Cardiac muscle cell (in vitro differentiated cells and primary cell): ENCODE measurements at places on chromosomes 1 and 21. TPM values are rescaled to one million over a fixed set of nuclear protein-coding genes. Genes with fewer than 3 reads are reported as not detected.

DNA sequence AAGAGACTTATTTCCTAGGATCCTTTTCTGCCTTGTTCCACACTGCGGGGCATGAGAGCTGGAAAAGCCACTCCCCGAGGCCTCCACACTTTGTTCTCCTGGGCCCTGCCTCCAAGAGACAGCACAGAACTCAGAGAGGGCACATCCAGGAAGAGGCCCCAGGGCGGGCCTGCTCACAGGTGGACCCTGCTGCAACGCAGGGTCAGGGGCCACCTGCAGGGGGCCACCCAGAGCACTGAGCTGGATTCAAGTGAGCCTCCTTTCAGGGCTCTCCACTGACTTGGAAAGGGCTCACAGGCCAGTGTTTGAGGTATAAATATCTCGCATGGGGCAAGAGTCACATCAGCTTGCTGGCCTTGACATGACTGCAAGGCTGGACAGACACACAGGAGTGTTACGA, 4.8 kb downstream of the RGS16 start:
- no peak overlapping the region for H3K4me3 ChIP-seq
- H3K27me3 ChIP-seq = no peaks in the 10 kb centered on the region
- H3K27ac ChIP-seq = no peak overlapping the region
- peaks cover 4% of the 10 kb centered on the region for H3K4me1 ChIP-seq

TNFRSF18 gene
- not detected in 2 replicates for total RNA-seq

- H3K4me1 ChIP-seq = no peaks in the 10 kb centered on the region
- H3K36me3 ChIP-seq = no peaks in the 10 kb centered on the region
- peak; percentile 14 for DNase-seq
- peak overlapping the region; percentile 51 for H3K4me3 ChIP-seq
These were observed 1.2 kb downstream of the SH2D5 start for GRCh38 chr1:20731057-20731991.

MSH4 gene
- total RNA-seq = 0.06 and 0.11 TPM in 2 replicates

DNA sequence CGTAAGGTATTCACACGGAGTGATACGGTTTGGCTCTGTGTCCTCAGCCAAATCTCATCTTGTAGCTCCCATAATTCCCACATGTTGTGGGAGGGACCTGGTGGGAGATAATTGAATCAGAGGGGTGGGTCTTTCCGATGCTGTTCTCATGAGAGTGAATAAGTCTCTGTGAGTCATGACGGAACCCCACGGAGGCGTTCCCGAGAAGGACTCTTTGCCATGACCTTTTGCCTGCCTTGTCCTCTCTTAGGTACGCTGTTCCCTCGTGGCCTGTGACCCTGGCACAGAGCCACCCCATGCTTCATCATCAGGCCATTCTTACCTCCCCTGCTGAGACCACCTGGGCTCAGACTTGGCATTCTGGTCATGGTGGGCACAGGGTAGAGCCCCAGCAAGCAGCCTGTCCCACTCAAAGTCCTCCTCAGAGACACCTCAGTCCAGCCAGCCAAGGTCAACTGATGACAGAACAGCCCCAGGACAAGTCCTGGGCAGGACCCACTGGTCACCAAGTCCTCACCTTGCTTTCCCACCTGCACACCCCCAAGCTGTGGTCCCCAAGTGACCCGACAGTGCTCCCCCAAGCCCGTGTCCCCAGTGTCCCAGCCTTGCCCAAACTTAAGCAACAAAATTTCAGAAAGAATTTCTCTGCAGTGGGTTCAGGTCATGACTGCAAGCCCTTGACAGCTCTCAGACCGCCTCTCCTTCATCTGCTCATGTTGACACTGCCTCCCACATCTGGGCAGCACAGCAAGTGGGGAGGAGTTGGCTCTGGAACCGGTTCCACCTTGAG, 158.4 kb downstream of the ACTL8 start:
- no peak for DNase-seq
- no peaks in the 10 kb centered on the region for H3K27me3 ChIP-seq
- H3K4me3 ChIP-seq = no peak overlapping the region
- H3K27ac ChIP-seq = no peak overlapping the region

PTPRU gene
- total RNA-seq = 64.8 and 89.7 TPM in 2 replicates

- H3K27me3 ChIP-seq = no peaks in the 10 kb centered on the region
- no peak overlapping the region for H3K4me3 ChIP-seq
- H3K27ac ChIP-seq = peak overlapping the region; percentile 82
- peaks cover 16% of the 10 kb centered on the region for H3K4me1 ChIP-seq
These were observed 17.8 kb downstream of the PKNOX1 start for GRCh38 chr21:42991992-42992740.

OR2M4 gene
- total RNA-seq = not detected in 2 replicates

DNA sequence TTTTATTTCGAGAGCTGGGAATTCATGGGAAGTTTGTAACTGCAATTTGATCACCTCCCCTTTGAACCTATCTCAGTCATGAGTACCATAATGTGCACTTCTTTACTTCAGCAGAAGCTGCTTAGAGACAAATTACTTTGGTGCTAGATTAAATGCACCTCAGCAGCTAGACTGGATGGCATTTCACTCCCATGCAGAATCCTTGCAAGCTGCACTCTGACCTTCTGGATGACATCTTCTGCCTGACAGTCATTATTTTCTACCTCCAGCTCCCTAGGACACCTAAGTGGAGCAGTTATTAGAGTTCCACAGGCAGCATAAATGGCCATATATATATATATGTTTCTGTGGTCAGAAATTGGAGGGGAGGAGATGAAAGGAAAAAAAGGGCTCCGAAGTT, 366.0 kb upstream of the TMPRSS15 start:
- H3K27me3 ChIP-seq = no peaks in the 10 kb centered on the region
- no peaks in the 10 kb centered on the region for H3K36me3 ChIP-seq
- no peak overlapping the region for H3K4me3 ChIP-seq
- H3K4me1 ChIP-seq = no peaks in the 10 kb centered on the region
- no peak for DNase-seq
- H3K27ac ChIP-seq = no peak overlapping the region

- peaks cover 7% of the 10 kb centered on the region for H3K4me1 ChIP-seq
- no peaks in the 10 kb centered on the region for H3K27me3 ChIP-seq
- DNase-seq = peak; percentile 42
- peak overlapping the region; percentile 96 for H3K27ac ChIP-seq
- H3K36me3 ChIP-seq = no peaks in the 10 kb centered on the region
These were observed 556 bp downstream of the GMEB1 start for GRCh38 chr1:28668956-28669723.

GRCh38 chr1:86998280-86998679, 83.8 kb downstream of the HS2ST1 start:
- DNase-seq = no peak
- no peak overlapping the region for H3K27ac ChIP-seq
- peaks cover 30% of the 10 kb centered on the region for H3K4me1 ChIP-seq
- H3K36me3 ChIP-seq = no peaks in the 10 kb centered on the region
- H3K4me3 ChIP-seq = no peak overlapping the region

GRCh38 chr1:38498686-38499085, 360.9 kb downstream of the RRAGC start:
- H3K4me3 ChIP-seq = no peak overlapping the region
- DNase-seq = no peak
- H3K27me3 ChIP-seq = peaks cover 5% of the 10 kb centered on the region
- no peak overlapping the region for H3K27ac ChIP-seq
- H3K4me1 ChIP-seq = no peaks in the 10 kb centered on the region

DNA sequence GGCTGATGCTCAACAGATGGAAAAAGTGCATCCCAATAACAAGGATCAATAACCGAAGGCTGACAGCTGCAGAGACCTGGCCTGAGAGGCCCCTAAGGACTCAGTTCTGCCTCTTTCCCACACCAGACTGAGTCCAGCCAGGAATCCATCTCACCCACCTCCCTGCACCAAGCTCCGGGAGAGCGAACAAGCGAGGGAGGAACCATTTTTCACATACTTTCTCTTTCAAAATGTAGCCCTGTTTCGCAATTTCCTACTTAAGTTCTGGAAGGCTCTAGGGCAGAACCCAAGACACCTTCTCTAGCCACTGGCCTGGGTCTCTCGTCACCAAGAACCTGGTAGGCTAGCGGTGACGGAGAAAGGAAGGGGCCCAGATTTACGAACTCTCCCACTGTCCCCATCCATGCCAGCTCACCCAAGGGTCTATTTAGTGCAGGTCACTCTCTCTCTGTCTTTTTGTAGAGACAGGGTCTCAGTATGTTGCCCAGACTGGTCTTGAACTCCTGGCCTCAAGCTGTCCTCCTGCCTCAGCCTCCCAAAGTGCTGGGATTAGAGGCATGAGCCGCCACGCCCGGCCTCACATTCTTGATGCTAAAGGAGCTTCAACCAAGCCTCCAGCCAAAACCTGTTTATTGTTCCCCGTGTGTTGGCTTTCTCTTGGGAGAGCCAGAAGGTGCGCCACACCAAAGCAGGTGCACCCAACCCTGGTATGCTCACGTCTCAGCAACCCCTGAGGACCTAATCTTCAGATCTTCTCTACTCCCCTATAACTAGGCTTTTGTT, 10.9 kb upstream of the GNL2 start:
- no peaks in the 10 kb centered on the region for H3K4me1 ChIP-seq
- peaks cover 74% of the 10 kb centered on the region for H3K27me3 ChIP-seq
- no peak overlapping the region for H3K4me3 ChIP-seq
- H3K27ac ChIP-seq = no peak overlapping the region
- no peak for DNase-seq
